ENCODE measurements at places on chromosomes 5 and 9. TPM values are rescaled to one million over a fixed set of nuclear protein-coding genes. Genes with fewer than 3 reads are reported as not detected.

Gene PCDHB5
- total RNA-seq = not detected

Gene ZNF79
- total RNA-seq = 5.6 TPM

Gene PCDHGC4
- 0.31 TPM for total RNA-seq

Gene PAX5
- 0.11 TPM for total RNA-seq

Gene F2RL2
- not detected for total RNA-seq

Gene GEMIN5
- 19.5 TPM for total RNA-seq

Gene NMUR2
- not detected for total RNA-seq

Gene CDK9
- total RNA-seq = 25.4 TPM

Gene CEL
- total RNA-seq = 0.08 TPM

Gene SH3RF2
- 25.8 TPM for total RNA-seq

Gene SEMA5A
- 1.7 TPM for total RNA-seq

Gene CCDC127
- total RNA-seq = 5.2 TPM

Gene MTX3
- total RNA-seq = 11.2 TPM

Gene ST8SIA4
- total RNA-seq = 0.76 TPM

Gene SPAG8
- total RNA-seq = 0.04 TPM

Gene WDR38
- not detected for total RNA-seq

Gene FBXL7
- total RNA-seq = 1.0 TPM

Gene SPINK4
- not detected for total RNA-seq

Gene S1PR3
- 5.7 TPM for total RNA-seq

Gene PCDHA1
- total RNA-seq = not detected

Gene PRSS3
- total RNA-seq = 40.3 TPM

Gene PRR7
- 35.6 TPM for total RNA-seq

Gene DDX4
- total RNA-seq = not detected

Gene LEAP2
- 0.16 TPM for total RNA-seq

Gene FANCC
- 3.9 TPM for total RNA-seq

Gene PCDHGA8
- total RNA-seq = 0.08 TPM

Gene IQGAP2
- not detected for total RNA-seq

Gene PCDHB3
- under 0.01 TPM for total RNA-seq

Gene NUTM2F
- not detected for total RNA-seq

Gene PCDHGA3
- total RNA-seq = 0.04 TPM

Gene PPP3R2
- not detected for total RNA-seq

Gene WWC1
- 18.3 TPM for total RNA-seq

Gene IRX2
- 32.3 TPM for total RNA-seq

Gene FAM151B
- total RNA-seq = 1.2 TPM

Gene SPEF2
- total RNA-seq = 2.3 TPM

Gene CCNJL
- total RNA-seq = 4.8 TPM

Gene ETF1
- total RNA-seq = 116 TPM

Gene SLC44A1
- 19.5 TPM for total RNA-seq

Gene ARL14EPL
- not detected for total RNA-seq

Gene FBP2
- total RNA-seq = not detected

Gene KCNMB1
- total RNA-seq = not detected

Gene COL23A1
- total RNA-seq = 0.16 TPM

Gene QRFP
- total RNA-seq = not detected

Gene PKD2L2
- not detected for total RNA-seq

Gene FRMPD1
- under 0.01 TPM for total RNA-seq

Gene UBE2QL1
- total RNA-seq = not detected

Gene PRRX2
- total RNA-seq = not detected

Gene PSAT1
- total RNA-seq = 271 TPM

Gene COL15A1
- not detected for total RNA-seq

Measured in hair follicular keratinocyte (primary cell).